ENCODE measurements at places on chromosomes 2 and 18.

- no peak for DNase-seq
Observed at GRCh38 chr2:209584915-209585314, 161.1 kb downstream of the MAP2 start.

GRCh38 chr2:56128235-56128634, 55.6 kb upstream of the CCDC85A start:
- no peak for DNase-seq

- no peak for DNase-seq
Observed at GRCh38 chr2:70068119-70068518, 19.2 kb upstream of the PCBP1 start.

- no peak for DNase-seq
Observed at GRCh38 chr18:24627644-24628315, 167.3 kb downstream of the HRH4 start.

- no peak for DNase-seq
Observed at GRCh38 chr18:51151568-51152511, 45.6 kb downstream of the MEX3C start.

DNA sequence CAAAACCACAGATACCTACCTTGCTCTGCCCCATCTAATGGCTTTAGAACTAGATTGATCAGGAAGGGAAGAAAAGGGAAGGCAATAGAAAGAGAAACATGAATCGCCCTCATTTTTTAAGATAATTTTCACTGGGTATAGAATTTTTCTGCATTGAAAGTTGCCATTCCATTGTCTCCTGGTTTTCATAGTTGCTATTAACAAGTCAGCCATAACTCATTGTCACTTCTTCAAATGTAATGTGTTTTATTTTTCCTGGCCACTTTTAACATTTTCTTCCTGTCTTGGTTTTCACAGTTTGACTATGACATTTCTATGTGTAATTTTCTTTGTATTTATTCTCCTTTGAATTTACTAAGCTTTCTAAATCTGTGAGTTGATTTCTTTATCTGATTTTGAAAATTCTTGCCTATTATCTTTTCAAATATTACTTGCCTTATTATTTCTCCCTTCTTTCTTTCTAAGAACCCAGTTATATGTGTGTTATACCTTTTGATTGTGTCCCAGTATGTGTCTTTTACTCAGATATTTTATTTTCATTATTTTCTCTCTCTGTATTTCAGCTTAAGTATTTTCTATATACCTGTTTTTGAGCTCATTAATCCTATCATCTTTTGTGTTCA, 85.5 kb upstream of the GLI2 start:
- DNase-seq = no peak

DNA sequence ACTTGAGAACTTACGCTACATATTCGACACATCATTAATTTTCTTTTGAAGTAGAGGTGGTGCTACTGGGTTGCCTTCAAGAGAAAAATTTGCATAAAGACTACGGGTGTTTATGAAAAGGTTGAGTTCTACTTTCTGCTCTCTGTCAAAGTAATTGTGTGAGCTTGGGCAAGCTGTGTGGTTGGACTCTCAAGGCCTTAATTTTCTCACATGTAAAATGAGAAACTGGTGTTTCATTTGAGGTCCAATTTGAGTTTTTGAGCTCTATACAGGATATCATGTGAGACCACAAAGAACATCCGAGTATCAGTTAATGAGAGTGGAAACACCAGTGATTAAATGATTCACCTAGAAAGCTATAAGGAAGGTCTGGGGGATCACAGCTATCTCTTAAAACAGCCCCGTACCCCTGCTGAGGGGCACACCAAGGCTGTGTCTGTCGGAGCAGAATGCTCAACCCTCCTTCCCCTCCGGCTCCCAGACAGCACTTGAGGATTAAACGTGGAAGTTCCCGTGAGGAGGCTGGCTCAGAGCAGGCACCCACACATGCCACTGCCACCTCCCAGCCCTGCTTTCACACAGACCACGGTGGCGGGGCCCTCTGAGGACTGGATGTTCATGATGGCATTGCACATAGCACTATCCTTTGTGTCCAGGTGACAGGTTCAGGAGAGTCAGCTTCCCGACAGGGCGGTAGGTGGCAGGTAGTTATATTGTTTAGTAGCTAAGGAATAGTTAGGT, 191.8 kb downstream of the RNF144A start:
- DNase-seq = no peak

DNA sequence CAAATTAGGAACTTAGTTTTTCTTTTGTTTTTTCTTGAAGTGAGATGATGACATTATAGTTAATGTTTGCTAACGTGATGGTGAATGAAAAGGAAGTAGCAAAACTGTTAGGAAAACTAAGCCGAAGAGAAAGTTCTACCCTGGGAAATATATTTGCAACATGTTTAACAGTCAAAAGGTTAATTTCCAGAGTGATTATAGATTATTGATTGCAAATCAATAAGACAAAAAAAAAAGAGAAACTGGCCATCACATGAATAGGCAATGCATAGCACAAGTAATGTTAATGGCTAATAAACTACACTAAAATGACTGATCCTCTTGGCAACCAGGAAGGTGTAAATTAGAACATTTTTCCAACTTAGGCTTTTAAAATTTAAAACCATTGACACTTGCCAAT, 26.0 kb upstream of the AMMECR1L start:
- DNase-seq = no peak

DNA sequence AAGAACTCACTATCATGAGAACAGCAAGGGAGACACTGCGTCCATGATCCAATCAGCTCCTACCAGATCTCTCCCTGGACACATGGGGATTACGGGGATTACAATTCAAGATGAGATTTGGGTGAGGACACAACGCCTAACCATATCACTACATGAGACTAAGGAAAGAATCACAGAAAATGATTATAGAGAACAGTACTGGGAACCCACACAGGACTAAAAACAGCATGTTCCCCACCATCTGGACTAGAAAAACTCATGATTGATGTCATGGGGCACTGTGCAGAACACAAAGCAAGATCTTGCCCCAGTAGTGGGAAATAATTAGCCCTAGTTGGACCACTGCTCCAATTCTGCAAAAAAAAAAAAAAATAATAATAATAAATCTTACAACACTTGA, 63.5 kb downstream of the HIBCH start:
- DNase-seq = no peak

DNA sequence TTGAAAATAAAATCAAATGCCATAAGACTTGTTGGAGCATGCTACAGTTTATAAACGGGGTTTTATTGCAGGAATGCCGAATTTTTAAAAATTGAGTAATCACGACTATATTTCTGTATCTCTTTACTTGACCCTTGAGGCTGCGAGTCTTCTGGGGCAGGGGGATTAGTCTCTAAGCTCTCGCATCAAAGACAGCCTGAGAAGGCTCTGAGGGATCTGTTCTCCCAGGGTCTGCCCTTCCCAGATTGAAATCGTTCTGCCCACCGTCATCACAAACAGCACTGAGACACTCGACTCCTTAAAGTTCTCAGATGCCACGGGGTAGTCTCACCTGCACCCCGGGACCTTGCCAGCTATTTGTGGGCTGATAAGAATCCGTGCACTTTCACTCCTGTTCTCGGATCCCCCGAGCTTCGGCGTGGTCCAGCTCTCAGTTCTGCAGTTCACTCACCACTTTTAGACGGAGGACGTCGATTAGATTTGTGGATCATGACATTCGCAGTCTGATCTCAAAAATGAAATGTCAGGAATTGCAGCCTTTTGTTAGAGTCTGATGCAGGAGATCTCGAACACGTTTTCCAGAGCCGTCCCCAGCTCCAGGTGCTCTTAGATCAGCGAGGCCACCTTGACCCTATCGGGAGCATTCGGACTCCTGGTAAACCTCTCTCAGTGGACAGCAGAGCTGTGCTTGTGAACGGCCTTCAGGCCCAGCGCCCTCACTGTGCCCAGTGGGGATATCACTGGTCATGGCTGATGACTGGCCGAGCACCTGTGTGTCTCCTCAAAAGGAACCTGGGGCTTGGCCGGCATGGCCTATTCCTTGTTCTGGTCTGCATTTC, 43.0 kb downstream of the TWIST2 start:
- DNase-seq = no peak

- no peak for DNase-seq
Observed at GRCh38 chr2:209382775-209383174, 41.1 kb upstream of the MAP2 start.

DNA sequence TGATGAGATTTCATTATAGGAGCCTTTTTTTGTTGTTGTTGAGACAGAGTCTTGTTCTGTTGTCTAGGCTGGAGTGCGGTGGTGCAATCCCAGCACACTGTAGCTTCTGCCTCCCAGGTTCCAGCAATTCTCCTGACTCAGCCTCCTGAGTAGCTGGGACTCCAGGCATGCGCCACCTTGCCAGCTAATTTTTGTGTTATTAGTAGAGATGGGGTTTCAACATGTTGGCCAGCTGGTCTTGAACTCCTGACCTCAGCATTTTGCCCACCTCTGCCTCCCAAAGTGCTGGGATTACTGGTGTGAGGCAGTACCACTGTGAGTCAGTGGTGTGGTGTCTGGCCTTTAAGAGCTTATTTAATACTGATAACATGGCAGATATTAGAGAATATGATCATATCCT, 60.1 kb downstream of the MOB4 start:
- DNase-seq = no peak
